Activated naive CD8-positive, alpha-beta T cell treated with anti-CD3 and anti-CD28 coated beads, Interleukin-2, amount 50 U/mL, for 24 hours (primary cell): ENCODE measurements at places on chromosomes 7 and 10.

GRCh38 chr10:67259319-67259929 lies 333.6 kb downstream of the LRRTM3 start:
- DNase-seq, result no peak

- DNase-seq, result no peak
These were observed 1.1 kb upstream of the FEZF1 start for GRCh38 chr7:122305475-122306319.

GRCh38 chr7:155391414-155391813 lies 66.5 kb upstream of the EN2 start:
- DNase-seq, result no peak

DNA sequence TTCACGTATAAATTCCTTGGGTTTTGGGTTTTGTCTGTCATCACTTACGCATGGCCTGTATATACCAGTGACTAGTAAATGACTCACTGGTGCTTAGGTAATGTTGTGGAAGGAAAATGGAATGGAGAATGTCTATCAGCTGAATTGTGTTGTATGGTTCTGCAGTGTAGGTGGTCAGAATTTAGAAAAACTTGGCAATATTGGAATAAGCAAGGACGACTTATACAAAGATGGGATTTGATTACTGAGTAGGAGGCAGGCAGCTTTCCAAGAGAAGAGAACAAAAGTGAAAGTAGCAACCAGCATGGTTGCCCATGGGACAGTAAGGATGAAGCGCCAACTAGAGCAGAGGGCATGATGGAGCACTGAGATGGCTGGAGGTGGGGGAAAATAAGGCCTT lies 168.6 kb upstream of the CSTF2T start:
- DNase-seq, result no peak

DNA sequence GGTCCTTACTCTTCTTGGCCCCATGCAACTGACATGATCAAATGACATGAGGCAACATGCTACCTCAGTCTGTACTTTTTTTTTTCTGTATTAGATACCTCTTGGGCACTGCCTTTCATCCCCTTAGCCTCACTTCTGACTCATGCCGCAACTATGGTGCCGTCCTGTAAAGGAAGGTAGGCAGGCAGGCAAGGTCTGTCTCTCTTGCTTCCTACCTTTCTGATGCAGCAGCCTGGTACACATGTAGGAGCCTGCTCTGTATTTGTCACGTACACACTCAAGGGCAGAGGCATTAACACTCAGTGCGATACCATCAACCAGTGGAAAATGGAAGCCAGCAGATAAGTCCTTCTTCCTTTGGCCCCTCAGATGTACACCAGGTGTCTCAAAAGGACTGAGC lies 146.7 kb downstream of the ATE1 start:
- DNase-seq, result no peak

GRCh38 chr7:9557853-9558252 lies 1124.4 kb downstream of the NXPH1 start:
- no peak for DNase-seq

- DNase-seq, result no peak
These were observed 11.4 kb downstream of the BUB3 start for GRCh38 chr10:123165445-123166072.

- DNase-seq, result no peak
These were observed 148.4 kb upstream of the RNF32 start for GRCh38 chr7:156492170-156492569.

DNA sequence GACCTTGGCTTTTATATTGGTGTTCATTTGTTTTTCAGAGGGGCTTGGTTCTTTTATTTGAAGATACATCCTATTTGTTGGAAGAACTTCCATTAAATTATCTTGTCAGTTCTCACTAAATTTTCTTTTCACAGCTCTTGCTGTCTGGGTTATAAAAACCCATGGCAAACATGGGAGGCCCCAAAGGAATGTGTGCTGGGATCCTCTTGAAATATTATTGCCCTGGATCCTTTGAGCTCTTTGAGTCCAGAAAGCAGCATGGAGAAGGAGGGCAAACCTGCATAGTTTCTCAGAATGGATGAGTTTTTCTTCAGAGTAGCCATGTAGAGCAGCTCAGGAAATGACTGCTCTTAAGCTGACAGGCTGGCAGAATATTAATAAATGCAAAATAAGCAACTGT lies 187.4 kb downstream of the CTTNBP2 start:
- no peak for DNase-seq
